ENCODE measurements at places on chromosomes 11 and 22.

- DNase-seq = no peak
Observed at GRCh38 chr22:37842015-37842793, 1.9 kb downstream of the ANKRD54 start.

DNA sequence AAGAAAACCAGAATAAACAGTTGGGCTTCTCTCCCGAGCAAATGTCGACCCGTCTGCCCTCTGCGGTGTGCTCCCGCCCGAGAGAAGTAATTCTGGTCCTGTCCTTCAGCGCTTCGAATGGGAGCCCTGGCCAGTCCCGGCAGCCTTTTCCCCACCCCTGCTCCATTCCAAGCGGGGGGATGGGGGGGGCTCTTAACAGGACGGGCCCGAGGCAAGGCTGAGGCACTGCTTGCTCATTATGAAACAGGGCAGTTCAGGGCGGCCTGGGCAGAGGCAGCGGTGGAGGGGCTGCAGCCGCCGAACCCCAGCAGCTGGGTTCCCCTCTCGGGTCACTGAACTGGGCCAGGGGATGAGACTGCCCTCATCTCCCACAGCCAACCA, 9.1 kb downstream of the BACE1-AS start:
- no peak for DNase-seq

DNA sequence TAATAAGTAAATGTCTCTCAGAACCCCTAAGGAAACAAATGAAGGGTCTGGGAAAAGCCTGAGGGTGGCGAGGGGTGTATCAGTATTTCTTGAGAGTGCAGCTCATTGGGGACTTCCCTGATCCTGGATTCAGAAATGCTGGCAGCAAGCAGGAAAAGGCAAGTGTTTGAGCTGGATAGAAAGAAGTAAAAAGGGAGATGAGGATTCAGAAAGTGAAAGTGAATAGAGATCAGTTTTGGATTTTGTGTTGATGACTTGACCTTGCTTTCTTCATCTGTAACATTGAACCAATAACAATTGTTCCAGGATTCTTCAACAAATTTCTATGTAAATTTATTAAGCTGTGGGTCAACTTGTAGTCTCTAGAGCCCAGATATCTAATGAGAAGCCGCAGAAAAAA, 66.9 kb upstream of the CTSC start:
- DNase-seq = no peak

- peak; percentile 100 for DNase-seq
Observed at GRCh38 chr11:126268708-126269579, at the start of the genes FOXRED1 and SRPRA. Gene FOXRED1, plus strand, starts transcription at chr11:126269154. Its CDS starts 53 bp downstream, at chr11:126269207. Gene SRPRA, minus strand, starts transcription at chr11:126268895. Its CDS starts 91 bp downstream, at chr11:126268804.

DNA sequence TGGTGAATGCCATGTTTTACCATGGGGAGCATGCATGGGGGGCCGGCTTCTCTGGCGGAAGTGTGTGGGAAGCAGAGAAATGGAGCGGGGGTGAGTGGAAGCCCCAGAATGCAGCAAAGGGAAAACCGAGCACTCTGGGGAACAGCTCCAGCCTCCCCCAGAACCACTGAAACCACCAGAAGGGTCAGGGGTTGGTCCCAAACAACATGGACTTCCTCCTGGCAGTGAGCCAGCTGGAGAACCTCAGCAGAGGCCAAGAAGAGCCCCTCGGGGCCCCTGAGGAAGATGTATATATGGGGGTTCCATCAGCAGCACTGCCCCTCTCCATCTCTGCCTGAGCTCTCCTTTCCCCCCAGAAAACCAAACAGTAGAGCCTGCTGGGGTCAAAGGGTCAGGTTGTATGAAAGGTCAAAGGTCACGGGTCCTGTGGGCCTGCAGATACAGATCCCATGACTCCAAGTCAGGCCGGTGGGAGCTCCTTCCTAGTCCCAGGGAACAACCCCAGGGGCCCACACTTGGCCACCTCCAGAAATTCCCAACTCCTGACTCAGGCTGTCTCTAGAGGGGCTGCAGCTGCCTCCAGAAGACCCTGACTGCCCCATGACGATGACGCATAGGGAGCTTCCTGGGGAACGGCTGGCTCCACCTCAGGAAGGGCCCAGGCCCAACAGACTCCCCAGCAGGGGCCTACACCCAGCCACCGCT, 48.5 kb upstream of the TIMP3 start:
- DNase-seq = no peak

- no peak for DNase-seq
Observed at GRCh38 chr22:30864441-30865420, 103.8 kb downstream of the MORC2 start.
